ENCODE measurements at places on chromosomes 4 and X.

- peak; percentile 64 for DNase-seq
Measured at GRCh38 chr4:16227462-16227868, 1.2 kb upstream of the TAPT1 start.

GRCh38 chr4:15410750-15411149 is 17.1 kb upstream of the C1QTNF7 start:
- no peak for DNase-seq

GRCh38 chr4:125938541-125938940 is 623.8 kb downstream of the FAT4 start:
- DNase-seq, result no peak

- DNase-seq, result peak; percentile 18
Measured at GRCh38 chr4:104017213-104017612, 297.4 kb upstream of the TACR3 start.

DNA sequence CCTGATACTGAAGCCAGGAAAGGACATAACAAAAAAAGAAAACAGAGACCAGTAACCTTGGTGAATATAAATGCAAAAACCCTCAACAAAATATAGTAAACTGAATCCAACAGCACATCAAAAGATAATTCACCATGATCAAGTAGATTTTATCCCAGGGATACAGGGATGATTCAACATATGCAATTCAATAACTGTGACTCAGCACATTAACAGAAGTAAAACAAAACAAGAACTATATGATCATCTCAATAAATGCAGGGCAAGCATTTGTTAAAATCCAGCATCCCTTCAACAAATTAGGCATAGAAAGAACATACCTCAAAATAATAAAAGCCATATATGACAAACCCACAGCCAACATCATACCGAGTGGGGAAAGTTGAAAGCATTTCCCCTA is 112.0 kb downstream of the HHIP start:
- DNase-seq, result no peak

- no peak for DNase-seq
Measured at GRCh38 chr4:111499291-111499690, 646.0 kb upstream of the FAM241A start.

DNA sequence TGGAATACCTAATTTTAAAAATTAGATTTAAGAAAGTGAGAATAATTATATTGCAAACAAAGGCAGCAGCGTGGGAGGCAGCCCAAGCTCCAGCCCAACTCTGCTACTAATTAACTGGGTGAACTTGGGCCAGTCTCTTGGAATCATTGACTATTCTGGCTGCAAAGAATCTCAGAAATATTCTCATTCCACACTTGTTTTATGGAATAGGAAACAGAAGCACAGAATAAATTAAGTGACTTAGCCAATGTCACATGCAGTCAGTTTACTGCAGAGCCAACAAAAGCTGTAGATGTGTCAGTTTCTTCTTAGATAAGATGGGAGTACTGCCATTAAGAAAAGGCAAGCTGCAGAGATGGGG is 132.6 kb upstream of the FAM9B start:
- DNase-seq, result no peak

DNA sequence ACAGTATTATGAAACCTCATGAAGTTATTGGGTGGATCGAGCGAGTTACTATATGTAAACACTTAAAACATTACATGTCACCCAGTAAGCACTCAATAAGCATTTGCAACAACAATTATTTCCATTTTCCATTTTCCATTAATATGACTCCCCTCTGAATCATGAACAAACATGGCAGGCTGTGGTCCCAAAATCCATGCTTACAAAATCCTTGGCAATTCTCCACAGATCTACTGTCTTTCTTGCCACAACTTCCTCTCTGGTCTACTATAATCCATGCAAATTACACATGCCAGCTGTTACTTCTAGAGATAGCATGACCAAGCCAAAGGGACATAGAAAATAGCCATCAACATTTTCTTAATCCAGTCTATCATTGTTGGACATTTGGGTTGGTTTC is 22.0 kb downstream of the ASB11 start:
- DNase-seq, result no peak

- DNase-seq, result no peak
Measured at GRCh38 chr4:39626261-39626660, 12.4 kb downstream of the SMIM14 start.

- DNase-seq, result no peak
Measured at GRCh38 chr4:787561-787981, 38.4 kb downstream of the CPLX1 start.

DNA sequence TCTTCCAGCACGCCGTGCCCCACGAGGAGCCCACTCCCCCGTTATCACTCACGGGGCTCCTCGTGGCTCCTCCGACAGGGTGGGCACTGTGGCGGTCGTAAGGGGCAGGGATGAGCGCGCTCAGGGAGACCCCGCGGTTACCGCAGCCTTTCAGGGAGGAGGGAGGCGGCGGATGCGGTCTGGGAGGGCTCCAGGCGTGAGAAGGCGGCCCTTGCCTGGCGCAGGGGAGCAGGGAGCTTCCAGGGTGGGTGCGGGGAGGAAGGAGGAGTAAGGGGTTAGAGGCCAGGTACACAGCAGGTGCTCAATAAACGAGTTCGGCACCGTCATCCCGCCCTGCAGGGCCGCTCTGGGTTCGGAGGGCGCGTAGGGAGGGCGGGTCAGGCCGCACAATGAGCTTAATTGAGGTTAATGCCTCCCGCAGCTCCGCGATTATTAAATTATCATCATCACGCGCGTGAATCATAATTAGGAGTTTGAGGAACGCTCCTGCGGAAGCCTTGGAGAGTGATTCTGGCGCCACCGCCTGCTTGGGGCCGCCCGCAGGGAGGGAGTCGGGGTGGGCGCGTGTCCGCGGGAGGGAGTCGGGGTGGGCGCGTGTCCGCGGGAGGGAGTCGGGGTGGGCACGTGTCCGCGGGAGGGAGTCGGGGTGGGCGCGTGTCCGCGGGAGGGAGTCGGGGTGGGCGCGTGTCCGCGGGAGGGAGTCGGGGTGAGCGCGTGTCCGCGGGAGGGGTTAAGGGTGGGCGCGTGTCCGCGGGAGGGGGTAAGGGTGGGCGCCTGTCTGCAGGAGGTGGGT is 7.6 kb upstream of the NKX1-1 start:
- no peak for DNase-seq

DNA sequence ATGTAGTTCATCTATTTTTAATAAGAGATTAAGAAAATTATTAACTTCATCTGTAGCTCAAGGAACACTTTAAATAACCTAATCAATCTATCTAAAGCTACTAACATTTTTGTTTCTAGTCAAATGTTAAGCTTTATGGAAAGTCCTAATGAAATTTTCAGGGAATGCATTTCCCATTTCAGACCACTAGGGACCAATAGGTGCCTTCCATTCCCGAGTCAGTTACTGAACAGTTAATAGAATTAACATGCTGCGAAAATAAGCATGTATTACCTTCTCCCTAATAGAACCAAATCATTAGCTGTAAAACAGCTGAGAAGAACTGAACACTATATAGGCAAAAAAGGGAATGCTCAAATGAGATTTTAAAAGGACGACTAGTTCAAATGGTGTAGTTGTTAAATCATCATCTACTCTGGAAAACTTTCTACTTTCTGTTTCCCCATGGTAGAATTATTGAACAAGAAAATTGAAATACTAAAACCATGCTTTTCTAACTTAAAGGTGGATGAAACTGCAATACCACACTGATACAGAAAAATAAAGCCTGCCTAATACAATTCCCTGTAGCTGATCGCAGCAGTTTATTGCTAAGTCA is 22.5 kb downstream of the STX18 start:
- DNase-seq, result no peak

GRCh38 chr4:143336781-143337599 is at the start of gene GAB1:
GAB1 (plus strand) TSS chr4:143336876; CDS start chr4:143337189, 313 bp downstream.
- DNase-seq, result peak; percentile 87

GRCh38 chrX:132624466-132624865 is 135.6 kb upstream of the MBNL3 start:
- DNase-seq, result no peak

DNA sequence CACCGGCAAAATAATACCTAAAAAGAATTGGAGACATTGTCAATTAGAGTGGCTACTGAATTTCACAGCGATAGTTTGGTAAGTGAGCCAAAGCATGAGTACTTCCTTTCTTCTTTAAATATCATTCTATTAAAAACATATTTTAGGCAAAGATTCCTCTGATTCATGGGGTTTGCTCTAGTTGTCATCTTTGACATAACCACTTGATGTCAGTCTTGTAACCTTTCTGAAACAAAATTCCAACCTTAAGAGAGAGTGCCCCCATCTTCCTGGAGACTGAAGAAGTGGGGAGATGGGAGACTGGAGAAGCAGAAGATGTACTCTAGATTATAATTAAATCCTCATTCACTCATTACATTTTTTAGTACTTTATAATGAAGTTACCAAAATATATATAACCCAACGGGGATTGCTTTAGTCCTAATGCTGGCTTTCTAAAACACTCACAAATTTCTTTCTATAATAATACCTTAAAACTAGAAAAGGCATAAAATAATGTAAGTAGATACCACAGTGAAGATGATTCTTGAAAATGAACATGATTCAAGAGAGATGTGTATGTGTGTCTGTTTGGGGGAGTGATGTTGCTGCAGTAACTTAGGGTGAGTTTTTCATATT is 96.4 kb downstream of the EMCN start:
- peak; percentile 66 for DNase-seq

DNA sequence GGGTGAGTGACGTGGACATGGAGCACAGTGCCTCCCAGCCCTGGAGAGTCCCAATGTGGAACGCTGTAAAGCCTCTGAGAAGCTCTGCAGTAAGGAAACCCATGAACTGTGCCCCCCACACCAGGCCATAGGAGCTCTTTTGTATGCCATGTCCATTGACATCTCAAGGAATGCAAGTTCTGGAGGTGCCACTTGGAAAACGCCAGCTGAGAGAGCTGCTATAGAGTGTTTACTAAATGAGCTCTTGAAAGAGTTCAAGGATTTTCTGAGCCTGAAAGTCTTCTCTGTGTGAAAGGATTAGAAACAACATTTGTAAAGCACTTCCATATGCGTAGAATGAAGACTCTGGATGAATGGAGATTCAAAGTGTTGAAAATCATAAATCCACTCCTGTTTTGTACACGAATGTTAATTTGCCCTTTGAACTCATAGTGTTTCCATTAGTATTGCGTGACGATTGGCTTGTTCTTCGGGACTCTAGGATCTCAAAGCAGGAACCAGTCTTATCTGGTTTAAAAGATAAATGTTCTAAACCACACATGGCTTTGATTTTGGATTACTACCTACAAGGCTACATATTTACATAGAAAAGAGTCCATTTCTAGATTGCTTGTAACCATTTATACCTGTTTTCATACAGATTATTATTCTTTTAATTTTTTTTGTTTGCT is 41.8 kb upstream of the STOX2 start:
- no peak for DNase-seq

DNA sequence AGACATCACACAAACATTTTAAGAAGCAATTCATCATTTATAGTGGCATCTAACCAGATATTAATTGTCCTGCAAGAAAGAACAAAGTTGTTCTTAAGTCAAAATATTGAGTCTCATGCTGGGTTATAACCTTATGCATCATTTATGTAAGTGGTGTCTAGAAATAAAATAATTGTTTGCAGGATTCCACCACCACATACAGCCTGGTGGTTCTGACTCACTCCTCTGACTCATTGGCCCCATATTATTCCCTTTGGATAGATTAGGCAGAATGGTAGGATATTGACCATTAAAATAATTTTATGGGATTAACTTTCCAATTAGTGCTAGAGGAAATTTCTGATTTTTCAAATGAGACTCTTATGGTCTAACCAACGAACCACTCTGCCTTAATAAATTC is 384.5 kb downstream of the GRXCR1 start:
- DNase-seq, result no peak

DNA sequence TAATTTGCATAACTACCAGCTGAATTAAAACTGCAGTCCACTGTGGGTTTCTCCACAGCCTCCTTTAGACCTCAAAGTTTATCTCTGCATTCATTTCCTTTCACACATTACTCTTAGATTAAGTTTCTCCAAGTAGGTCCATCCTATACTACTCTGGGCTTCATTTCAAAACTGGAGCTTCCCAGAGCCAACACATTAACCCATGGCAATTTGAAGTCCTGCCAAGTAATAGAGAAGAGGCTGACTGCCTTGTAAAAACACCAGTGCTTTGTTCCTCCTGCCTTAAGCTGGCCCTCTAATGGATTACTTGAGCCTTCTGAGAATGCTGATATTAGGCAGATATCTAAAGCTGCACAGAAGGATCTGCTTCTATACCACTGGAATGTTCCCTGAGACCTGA is 997.2 kb upstream of the SLIT2 start:
- DNase-seq, result no peak

DNA sequence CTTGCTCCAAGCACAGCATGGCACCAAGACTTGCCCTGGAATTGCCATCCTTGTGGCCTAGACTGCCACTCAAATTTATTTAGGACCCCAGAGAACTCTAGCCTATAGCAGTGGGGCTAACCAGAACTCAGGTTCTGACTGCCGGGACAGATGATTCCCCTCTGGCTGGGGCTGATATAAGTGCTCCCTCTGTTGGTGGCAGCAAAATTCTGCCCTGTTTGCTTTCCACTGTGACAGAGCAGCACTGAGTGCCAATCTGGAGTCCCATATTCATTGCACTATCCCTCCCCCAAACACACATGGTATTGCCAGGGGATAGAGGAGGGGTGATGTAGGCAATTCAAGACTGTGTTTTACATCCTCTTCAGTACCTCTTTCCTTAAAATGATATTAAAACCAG is 1081.9 kb downstream of the FAT4 start:
- DNase-seq, result no peak

DNA sequence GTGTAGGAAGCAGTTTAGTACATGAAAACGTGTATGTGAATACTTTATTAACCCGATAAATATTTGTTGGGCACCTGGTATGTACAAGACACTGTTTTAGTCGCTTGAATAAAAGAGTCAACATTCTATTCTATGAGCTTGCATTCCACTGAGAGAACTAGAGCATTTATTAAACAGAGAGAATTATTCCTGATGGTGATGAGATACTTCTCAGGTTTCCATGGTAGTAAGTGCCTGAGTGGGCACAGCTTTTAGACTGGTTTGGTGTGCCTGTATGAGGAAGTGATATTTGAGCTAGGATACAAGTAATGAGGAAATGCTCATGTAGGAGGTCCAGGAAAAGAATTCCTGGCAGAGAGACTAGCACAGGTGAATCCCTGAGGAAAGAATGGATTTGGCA is 94.2 kb downstream of the ATP10D start:
- no peak for DNase-seq

GRCh38 chrX:69131886-69132285 is 33.4 kb downstream of the PJA1 start:
- DNase-seq, result no peak

- DNase-seq, result no peak
Measured at GRCh38 chr4:102598086-102598761, 97.1 kb downstream of the NFKB1 start.
